ENCODE measurements at places on chromosomes 11 and 22.

GRCh38 chr11:6419009-6419631 lies at the start of gene APBB1:
APBB1 (minus strand) TSS chr11:6419094; CDS start chr11:6411347, 7,747 bp downstream.
- peak; percentile 61 for DNase-seq

- no peak for DNase-seq
Measured at GRCh38 chr11:126153972-126154371, 57.5 kb downstream of the RPUSD4 start.

- DNase-seq, result no peak
Measured at GRCh38 chr22:41367039-41367679, 14.6 kb upstream of the TEF start.

DNA sequence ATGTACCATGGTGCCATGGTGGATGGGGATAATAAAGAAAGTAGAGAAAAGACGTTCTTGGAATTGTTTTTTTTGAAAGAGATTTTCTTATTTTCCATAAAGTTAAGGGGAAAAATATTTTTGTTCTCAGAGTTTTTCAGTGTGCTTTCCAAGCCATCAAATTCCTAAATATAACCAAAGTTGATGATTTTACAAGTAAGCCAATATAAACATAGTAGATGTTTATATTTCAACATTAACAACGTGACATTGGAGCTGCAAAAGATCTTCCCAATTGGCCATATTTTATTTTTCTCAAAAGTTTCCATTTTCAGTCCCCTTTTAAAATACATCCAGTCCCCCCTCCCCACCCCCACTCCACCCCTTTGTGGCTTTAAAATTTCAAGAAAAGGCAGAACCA lies 80.9 kb upstream of the PICALM start:
- no peak for DNase-seq

GRCh38 chr11:6991227-6991626 lies 28.9 kb downstream of the ZNF214 start:
- no peak for DNase-seq

GRCh38 chr22:39471381-39472141 lies 14.7 kb downstream of the MGAT3 start:
- no peak for DNase-seq

GRCh38 chr11:124732230-124732629 lies 7.5 kb upstream of the NRGN start:
- no peak for DNase-seq

- no peak for DNase-seq
Measured at GRCh38 chr11:409600-410483, 5.0 kb downstream of the SIGIRR start.

GRCh38 chr11:2944530-2944929 lies 15.3 kb upstream of the PHLDA2 start:
- no peak for DNase-seq

DNA sequence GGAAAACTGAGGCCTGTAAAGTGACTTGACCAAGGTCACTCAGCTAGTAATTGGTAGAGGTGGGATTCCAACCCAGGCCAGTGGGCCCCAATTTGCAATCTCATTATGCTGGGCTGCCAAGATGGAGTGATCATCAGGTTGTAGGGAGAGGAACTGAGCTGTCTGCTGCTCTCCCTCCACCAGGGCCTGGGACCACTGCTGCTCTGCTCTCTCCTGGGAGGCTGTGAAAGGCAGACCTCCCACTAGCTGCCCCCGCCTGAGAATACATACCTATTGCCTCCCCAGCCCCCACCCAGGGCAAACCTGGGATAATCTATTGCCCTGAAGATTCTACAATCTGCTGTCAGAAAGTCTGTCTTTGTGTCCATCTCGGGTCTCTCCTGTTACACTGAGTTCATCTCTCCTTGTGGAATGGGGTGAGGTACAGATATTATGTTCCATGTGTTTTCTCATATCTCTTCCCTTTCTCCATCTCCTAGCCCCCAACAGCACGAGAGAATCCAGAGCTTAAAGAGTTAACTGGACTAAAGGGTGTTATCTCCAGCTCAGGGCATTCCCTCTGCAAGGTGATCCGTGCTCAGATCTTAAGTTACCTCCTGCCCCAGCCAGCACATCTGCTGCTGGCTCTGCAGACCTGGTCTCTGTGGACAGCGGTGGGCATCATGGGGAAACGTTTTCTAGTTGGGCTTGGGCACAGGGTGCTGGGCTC lies 5.6 kb downstream of the NECTIN1 start:
- DNase-seq, result no peak

DNA sequence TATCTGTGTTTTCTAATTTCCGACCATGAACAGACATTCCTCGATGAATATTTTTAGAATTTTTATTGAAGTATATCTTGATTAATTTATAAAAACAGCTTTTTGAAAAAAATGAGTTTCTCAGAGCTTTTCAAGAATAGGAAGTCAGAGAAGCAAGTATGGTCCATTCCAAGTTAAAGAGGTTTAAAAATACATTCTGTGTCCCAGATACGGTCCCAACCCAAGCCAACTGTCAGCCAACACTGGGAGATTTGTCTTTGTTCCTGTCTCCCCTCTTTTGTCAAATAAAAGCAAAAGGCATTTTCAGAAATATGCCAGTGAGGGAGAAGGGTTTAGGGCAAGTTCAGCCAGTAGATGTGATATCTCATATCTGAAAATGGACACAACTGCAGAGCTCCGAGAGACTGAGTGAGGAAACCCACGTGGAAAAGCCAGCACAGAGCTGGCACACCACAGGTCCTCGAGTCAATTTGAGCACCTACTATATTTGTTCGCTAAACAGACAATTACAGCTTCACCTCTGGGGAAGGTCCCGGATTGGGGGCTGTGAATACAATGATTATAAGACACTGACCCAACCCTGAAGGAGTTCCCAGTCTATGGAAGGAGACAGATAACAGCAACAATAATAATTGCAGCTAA lies 59.8 kb downstream of the C11orf91 start:
- DNase-seq, result no peak

GRCh38 chr11:69446108-69446507 lies 35.4 kb upstream of the LINC01488 start:
- DNase-seq, result no peak

DNA sequence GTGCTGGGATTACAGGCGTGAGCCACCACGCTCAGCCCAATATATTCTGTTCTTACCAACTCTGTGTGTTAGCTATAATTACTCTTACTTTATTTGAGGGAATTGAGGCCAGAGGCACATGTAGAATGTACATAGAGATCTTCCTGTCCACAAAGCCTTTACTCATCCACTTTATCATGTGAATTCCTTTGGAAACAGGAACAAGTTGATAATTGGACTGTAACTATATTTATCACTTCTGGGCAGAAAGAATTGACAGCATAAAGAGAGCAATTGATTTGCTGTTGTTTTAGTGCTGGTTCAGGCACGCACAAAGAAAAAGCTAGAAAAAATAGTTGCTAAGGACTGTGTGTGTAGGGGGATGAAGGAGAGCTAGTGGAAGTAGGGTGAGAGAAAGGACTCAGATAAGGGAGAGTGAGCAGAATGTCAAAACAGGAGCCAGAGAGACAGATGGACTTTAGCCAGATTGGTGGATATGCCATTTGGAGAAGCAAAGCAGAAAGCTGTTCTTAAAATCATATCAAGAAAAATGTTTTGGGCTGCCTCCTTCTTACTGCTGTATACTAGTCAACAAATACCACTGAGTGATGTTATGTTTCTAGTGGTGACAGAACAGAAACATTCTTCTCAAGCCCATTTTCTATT lies 929.8 kb upstream of the CNTN5 start:
- DNase-seq, result no peak

Data from activated CD4-positive, alpha-beta T cell treated with anti-CD3 and anti-CD28 coated beads, Interleukin-2, amount 50 U/mL, for 16 hours (primary cell).